ENCODE measurements at places on chromosomes 3 and 15.

GRCh38 chr15:66613743-66614142 lies 47.9 kb upstream of the LCTL start:
- DNase-seq: no peak

DNA sequence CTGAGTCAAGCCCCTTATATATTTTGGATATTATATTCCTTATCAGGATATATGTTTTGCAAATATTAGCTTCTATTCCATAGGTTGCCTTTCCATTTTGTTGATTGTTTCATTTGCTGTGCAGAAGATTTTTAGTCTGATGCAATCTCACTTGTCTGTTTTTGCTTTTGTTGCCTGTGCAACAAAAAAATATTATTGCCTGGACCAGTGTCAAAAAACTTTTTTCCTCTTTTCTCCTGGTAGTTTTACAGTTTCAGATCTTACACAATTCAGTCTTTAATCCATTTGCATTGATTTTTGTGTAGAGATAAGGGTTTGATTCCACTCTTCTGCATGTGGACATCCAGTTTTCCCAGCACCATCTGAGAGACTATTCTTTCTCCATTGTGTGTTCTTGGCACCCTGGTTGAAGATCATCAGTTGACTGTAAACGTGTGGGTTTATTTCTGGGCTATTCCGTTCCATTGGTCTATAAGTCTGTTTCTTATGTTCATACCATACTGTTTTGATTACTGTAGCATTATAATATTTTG lies 228.9 kb upstream of the NR2E3 start:
- no peak for DNase-seq

DNA sequence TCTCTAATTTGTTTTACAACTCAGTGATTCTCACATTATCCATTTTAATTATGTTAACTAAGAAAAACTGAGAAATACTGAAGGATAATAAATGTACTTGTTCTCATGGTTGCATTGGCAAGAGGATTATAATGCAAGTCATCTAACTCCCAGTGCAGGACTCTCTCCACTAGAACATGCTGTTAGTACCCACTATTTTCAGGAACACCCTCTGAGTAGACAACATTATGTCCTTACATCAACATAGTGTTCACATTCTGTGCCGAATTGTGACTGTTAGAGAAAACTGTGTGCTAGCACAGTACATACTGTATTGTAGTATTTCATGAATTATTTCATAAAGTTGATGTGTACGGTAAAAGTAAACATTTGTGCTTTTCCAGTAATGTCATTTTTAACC lies 80.1 kb downstream of the LEKR1 start:
- DNase-seq: no peak

DNA sequence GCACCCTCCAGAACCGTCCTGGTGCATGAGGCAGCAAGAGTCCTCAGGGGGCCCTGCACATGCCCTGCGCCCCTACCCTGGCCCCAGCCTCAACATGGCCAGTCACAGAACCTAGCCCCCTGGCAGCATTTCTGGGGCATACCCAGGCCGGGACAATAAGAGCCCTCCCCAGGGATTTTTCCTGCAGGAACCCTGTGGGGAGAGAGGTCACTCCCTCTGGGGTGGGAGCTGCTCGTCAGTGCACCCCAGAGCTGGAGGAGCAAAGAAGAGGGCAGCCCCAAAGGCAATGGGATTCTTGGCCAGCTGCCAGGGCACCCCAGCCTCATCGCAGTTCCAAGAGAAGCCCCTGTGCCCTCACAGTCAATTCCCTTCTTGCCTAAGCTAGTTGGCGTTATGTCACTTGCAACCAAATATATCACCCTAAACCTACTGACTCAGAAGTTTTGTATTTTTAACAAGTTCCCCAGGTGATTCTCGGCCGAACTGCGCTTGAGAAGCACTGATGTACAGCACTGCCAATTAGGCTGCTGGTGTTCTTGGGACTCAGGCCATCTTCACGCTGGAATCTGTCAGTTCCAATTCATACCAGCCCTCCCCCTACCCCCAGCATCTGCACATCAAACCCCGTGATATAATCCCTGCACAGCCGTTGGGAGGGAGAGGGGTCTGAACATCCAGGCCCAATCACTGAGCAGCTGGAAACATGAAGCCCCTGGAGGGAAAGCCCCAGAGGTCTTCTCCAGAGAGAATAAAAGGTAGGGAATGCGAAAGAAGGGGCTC lies 87.5 kb upstream of the PRR20G start:
- no peak for DNase-seq

GRCh38 chr15:81176291-81176893 lies 20.3 kb upstream of the IL16 start:
- no peak for DNase-seq

DNA sequence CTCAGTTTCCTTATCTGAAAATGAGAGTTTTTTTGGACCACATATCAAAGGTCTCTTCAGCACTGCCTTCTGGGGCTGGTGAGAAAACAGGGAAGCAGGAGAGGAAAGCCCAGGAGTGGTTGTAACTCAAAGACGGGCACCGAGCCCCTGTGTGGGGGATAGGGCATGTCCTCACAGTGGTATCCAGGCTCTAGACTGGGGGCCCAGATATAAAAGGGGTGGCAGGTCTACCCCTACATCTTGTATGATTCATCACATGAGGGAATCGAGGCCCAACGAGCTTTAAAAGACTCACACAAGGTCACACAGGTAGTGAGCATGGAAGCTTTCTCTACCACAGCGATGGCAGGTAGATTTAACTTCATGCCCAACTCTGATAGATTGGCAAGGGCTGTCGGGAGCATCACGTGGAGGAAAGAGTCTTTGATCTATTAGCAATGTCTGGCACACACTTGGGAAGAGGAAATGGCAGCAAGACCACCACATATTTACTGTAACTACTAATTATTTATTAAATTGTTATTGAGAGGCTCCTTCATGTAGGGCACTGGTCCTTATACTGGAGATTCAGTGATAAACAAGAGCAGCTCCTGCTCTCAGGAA lies 4.1 kb upstream of the EPHB3 start:
- DNase-seq: no peak

DNA sequence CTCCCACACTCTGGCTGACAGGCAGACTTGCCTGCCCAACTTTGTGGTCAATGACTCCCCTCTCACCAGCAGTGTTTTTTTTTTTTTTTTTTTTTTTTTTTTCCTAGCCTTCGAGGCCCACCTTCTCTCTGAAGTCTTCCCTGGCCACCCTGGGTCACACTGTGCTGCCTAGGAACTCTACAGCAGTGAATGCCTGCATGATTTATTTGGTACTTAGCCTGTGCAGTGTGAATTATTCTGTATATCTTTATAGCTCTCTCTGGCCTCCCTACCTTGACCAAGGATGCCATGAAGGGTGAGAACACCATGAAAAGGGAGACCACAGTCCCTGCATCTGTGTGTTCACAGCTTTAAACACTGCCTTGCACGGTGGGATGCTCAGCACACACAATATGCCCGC lies 141.6 kb downstream of the CLSTN2 start:
- DNase-seq: no peak

- DNase-seq: no peak
Observed at GRCh38 chr3:45055411-45056143, 29.5 kb downstream of the CLEC3B start.

DNA sequence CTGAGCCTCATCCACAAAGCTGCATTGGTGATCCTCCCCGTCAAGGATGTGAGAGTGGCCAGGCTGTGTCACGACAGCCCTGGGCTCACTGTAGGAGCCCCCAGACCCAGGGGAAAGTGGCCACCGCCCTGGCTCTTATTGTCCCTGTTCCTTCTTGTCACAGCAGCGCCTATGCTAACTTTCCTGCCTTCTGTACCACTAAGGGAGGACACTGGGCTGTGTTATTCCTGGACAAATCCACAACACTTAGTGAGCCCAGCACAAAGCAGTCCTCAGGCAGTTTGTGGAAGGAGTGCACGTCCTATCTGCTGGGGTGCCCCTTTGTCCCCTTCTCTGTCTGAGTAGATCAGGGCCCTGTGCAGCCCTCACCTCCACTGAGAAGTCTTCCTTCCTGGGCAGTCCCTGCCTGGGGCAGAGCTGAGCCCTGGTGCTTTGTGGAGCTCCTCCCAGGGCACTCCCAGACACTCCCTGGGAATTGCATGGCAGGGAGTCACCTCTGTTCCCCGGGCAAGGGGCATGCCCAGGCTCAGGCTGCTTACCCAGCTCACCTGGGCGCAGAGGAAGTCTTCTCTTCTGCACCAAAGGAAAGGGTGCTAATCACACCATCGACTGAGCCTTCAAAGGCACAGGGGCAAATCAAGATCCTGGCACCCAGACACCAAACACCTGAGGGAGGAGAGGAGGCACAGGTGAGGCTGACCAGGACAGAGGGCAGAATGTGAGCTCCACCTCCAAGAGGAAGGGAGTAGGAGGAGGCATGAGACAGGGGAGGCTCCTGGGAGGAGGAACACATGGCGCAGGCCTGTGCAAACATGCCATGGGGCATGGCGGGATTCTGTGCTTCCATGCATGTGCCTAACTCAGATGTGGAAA lies 138.7 kb downstream of the KLF13 start:
- DNase-seq: no peak
